ENCODE measurements at places on chromosomes 4 and X. TPM values are rescaled to one million over a fixed set of nuclear protein-coding genes. Genes with fewer than 3 reads are reported as not detected.

DNA sequence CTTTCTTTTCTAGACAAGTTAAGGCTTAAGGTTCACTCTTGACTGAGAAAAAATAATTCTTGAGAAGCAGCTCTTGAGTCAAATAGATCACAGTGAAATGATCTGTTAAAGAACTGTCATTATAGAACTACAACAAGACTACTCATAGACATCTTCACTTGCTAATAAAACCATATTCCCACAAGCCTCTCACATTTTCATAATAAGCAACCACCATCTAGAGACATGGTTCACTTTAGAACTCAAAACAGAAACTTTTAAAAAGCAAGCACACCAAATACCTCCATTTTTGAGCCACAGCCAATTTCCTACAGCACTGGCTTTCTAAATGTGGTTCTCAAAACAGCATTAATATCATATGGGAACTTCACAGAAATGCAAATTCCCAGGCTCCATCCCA, 309.5 kb downstream of the TMA16 start:
- H3K4me1 ChIP-seq = no peaks in the 10 kb centered on the region
- no peak overlapping the region for H3K27ac ChIP-seq
- no peak for DNase-seq
- H3K4me3 ChIP-seq = no peak overlapping the region

- H3K4me1 ChIP-seq = no peaks in the 10 kb centered on the region
- no peaks in the 10 kb centered on the region for H3K36me3 ChIP-seq
- H3K4me3 ChIP-seq = peak overlapping the region; percentile 39
- H3K27me3 ChIP-seq = no peaks in the 10 kb centered on the region
- no peak overlapping the region for H3K27ac ChIP-seq
Measured at GRCh38 chrX:148380650-148381561, 119.5 kb upstream of the AFF2 start.

DNA sequence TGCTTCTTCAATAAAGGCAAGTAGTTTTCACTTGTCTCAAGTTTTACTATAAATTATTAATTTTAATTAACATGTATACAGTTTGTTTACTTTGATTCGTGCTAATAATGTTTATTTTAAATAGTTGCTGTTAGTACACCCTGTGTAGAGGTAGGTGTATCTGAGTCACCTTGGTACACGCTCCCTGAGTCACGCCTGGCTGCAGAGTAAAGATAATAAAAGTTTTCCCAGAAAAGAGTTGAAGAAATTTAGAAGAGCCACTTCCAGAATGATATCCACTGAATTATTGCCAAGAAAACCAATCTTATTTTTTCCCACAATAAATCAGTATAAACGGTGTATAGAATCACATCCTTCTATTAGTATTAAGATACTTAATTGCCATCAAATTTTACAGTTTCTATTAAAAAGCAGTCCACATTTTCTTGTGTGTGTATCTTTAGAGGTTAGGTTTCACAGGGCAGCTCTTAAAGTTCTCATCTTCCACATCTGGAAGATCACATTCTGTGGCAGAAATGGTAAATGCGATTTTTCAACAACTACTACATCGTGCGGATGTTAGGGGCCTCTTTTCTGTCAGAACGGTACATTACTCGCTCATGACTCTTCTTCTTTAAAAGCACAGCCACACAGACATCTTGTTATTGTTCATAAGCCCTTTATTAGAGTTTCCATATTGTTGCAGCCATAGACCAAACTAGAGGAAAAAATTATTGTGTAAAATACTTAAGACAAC, 55.4 kb downstream of the HADH start:
- no peaks in the 10 kb centered on the region for H3K36me3 ChIP-seq
- peaks cover 3% of the 10 kb centered on the region for H3K4me1 ChIP-seq
- no peak for DNase-seq
- H3K27me3 ChIP-seq = no peaks in the 10 kb centered on the region

GRCh38 chr4:88457307-88458103, 586 bp downstream of the HERC5 start:
- H3K4me3 ChIP-seq = peak overlapping the region; percentile 92
- H3K27me3 ChIP-seq = no peaks in the 10 kb centered on the region

DNA sequence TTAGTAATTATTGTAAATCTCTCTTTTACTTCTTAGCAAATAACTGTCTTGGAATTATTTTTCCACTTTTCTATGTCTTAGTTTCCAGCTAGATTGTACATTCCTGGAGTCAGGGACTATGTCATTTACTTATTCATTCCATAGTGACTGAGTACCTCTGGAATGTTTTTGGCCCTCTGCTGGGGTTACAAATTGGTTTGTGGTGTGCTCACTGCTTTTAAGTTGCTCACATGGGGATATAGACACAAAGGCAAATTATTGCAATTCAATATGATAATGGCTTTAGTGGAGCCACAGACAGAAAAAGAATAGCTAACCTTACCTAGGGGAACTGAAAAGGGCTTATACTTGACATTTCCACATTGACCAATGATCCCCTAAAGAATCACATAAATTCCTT, 63.7 kb upstream of the PDGFRA start:
- no peaks in the 10 kb centered on the region for H3K36me3 ChIP-seq
- H3K4me3 ChIP-seq = no peak overlapping the region
- no peak overlapping the region for H3K27ac ChIP-seq
- no peaks in the 10 kb centered on the region for H3K27me3 ChIP-seq

- DNase-seq = no peak
- no peaks in the 10 kb centered on the region for H3K36me3 ChIP-seq
- no peaks in the 10 kb centered on the region for H3K4me1 ChIP-seq
- no peak overlapping the region for H3K27ac ChIP-seq
- no peak overlapping the region for H3K4me3 ChIP-seq
Measured at GRCh38 chr4:141427726-141428296, 207.1 kb downstream of the ZNF330 start.

GRCh38 chr4:142567620-142568451, 278.3 kb downstream of the INPP4B start:
- H3K27me3 ChIP-seq = no peaks in the 10 kb centered on the region
- peak overlapping the region; percentile 41 for H3K27ac ChIP-seq
- peaks cover 7% of the 10 kb centered on the region for H3K4me1 ChIP-seq
- no peaks in the 10 kb centered on the region for H3K36me3 ChIP-seq
- no peak for DNase-seq

DNA sequence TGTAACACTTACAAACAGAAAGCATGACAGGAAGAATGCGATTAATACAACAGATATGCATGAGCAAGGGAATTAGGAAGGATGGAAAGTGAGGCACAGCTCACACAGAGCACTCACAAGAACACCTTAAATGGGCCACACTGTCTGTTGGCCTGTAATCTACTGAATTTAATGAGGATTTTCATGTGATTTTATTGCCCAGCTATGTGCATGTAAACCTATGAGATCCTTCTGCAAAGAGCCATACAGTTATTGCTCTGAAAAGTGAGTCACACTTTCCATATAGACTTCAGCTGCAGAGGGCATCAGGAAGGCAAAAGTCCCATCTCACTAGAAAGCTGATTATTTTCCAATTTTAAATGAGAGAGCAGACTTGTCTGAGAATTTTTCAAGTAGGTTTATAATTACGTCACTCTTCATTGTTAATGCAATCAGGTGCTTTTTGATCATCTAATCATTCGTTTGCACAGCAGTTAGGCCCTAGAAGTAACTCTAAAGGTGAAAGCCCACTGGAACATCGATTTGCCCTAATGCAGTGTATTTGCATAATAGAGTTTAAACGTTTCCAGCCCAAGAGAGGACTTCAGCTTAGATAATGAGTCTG, 832.7 kb upstream of the INTU start:
- H3K36me3 ChIP-seq = no peaks in the 10 kb centered on the region
- no peaks in the 10 kb centered on the region for H3K27me3 ChIP-seq
- H3K4me1 ChIP-seq = no peaks in the 10 kb centered on the region
- DNase-seq = no peak
- H3K27ac ChIP-seq = no peak overlapping the region
- no peak overlapping the region for H3K4me3 ChIP-seq

DNA sequence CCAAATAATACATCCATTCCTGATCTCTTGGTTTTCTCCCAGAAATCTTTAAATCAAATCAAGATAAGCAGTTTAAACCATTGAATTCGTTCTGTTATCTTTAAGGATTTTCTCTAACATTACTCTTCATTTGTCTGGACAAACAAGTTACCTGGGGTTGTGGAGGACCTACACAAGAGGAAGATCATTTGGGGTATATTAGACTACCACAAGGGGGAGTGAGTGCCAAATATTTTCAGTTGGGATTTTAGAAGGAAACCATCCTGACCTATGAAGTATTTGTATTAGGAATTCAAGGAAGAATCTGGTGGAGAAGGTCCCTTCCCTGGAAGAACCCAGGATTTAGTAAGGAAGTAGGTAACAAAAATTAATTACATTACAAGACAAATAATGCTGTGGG, 12.0 kb upstream of the DCHS2 start:
- no peaks in the 10 kb centered on the region for H3K36me3 ChIP-seq
- no peak for DNase-seq
- H3K4me3 ChIP-seq = no peak overlapping the region
- no peak overlapping the region for H3K27ac ChIP-seq
- H3K27me3 ChIP-seq = peaks cover 24% of the 10 kb centered on the region
- no peaks in the 10 kb centered on the region for H3K4me1 ChIP-seq

DNA sequence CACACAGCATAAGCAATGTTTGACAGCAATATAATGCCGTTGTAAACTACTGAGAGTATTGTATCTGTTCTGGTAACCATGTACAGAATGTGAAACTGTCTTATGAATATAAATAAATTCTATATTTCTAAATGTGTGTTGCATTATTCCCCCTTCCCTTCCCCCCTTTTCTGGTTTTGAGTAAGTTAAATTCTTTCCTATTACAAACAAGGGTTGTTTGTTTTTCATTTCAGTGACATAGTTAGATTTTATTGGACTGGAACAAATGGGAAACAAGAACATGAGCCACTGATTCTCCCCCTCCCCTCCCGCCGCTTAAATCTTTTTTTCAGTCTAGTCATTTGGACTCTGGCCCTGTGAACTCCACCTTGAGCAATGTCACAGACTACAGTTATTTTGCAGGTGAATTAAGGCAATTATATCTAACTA, 69.8 kb downstream of the GPAT3 start:
- H3K27ac ChIP-seq = peak overlapping the region; percentile 30
- H3K4me1 ChIP-seq = peaks cover 5% of the 10 kb centered on the region
- no peaks in the 10 kb centered on the region for H3K27me3 ChIP-seq
- H3K4me3 ChIP-seq = no peak overlapping the region

DNA sequence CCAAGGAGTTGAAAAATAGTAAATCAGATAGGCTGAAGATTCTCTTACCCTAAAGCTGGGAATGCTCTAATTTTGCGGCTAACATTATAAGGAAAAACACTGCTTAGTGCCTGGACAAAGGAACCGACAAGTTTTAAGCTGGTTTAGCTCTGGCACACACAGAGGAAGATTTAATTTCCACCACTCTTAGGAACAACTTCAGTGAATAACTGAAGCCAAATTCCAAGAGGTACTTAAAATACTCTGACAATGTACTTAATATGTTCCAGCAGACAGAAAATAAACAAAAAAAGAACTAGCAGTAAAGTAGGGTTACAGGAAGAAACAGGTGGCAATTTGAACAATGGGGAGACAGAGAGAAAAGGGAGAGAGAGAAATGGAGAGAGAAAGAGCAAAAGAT, 340.8 kb upstream of the NDST4 start:
- no peaks in the 10 kb centered on the region for H3K27me3 ChIP-seq
- no peak for DNase-seq
- no peaks in the 10 kb centered on the region for H3K4me1 ChIP-seq
- H3K27ac ChIP-seq = no peak overlapping the region
- no peaks in the 10 kb centered on the region for H3K36me3 ChIP-seq
- H3K4me3 ChIP-seq = no peak overlapping the region

DNA sequence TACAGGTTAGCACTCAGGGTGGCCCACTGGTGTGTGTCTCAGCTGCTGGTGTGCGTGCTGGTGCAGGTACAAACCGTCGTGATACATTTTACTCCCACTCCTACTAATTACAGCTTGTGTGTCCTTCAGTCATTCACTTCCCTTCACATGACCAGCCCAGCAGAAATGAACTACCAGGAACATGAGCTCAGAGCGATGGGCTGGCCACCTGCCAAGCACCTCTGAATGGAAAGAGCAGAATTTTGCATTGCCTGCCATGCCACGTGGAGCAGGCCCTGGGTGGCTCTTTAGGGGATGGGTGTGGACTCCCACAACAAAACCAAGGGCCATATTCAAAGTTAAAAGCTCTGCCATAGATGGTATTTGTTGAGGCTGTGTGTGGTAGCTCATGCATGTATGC, 58.9 kb upstream of the PGM2 start:
- H3K4me1 ChIP-seq = peaks cover 3% of the 10 kb centered on the region
- H3K27ac ChIP-seq = no peak overlapping the region
- H3K36me3 ChIP-seq = no peaks in the 10 kb centered on the region
- peak; percentile 56 for DNase-seq
- no peak overlapping the region for H3K4me3 ChIP-seq

DNA sequence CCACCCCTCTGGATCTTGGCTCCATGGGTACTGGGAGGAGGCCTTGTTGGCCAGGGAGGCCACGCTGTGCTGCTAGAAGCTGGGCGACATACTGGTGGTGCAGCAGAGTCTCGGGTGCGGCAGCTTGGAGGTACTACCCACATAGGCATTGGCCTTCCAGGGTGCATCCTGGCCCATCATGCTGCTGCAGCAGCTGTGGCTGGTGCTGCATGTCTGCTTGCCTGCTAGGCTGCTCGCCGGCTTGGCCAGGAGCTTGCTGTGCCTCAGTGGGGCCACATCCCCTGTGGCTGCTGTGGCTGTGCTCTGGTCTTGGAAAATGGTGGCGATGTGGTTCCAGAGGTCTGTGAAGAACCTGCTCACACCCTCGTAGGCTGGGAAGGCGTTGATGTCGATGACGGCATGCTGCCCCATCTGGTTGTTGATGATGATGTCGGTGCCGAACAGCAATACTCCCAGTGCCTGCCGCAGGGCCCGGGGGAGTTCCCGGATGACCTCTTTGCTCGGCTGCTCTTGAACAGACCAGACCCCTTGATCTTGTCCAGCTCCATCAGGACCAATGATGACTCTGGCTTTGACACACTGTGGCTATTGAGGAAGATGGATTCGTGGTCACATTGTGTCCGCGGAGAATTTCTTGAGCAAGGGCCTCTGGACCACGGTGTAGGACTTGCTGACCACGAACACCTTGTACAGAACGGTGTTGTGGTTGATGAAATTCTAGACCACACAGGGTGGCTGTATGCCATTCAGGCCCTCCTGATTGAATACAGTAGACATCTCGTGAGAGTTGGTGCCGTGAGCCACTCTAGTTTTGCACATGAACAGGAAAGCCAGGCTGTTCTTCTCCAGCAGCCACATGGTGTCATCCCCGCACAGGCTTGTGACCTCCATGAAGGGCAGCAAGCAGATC, 11.8 kb downstream of the RBM10 start:
- no peak overlapping the region for H3K27ac ChIP-seq
- no peaks in the 10 kb centered on the region for H3K4me1 ChIP-seq
- no peak overlapping the region for H3K4me3 ChIP-seq
- H3K27me3 ChIP-seq = no peaks in the 10 kb centered on the region
- H3K36me3 ChIP-seq = no peaks in the 10 kb centered on the region

- no peak overlapping the region for H3K4me3 ChIP-seq
- no peak for DNase-seq
- H3K27me3 ChIP-seq = no peaks in the 10 kb centered on the region
- H3K27ac ChIP-seq = no peak overlapping the region
Measured at GRCh38 chr4:42420140-42420539, 22.9 kb downstream of the SHISA3 start.

UGT2B7 gene
- not detected for total RNA-seq

SERPINA7 gene
- not detected for total RNA-seq

CXorf49B gene
- total RNA-seq = not detected

WDR17 gene
- 0.28 TPM for total RNA-seq

NCAPG gene
- 1.1 TPM for total RNA-seq

GPR34 gene
- total RNA-seq = 18.4 TPM

NUDT11 gene
- 0.11 TPM for total RNA-seq

HEPH gene
- 7.8 TPM for total RNA-seq

DDIT4L gene
- 3.4 TPM for total RNA-seq

SPACA5B gene
- not detected for total RNA-seq

Measured in heart left ventricle (tissue), 16 donors.